ENCODE measurements at places on chromosomes 4 and X. TPM values are rescaled to one million over a fixed set of nuclear protein-coding genes. Genes with fewer than 3 reads are reported as not detected.

DNA sequence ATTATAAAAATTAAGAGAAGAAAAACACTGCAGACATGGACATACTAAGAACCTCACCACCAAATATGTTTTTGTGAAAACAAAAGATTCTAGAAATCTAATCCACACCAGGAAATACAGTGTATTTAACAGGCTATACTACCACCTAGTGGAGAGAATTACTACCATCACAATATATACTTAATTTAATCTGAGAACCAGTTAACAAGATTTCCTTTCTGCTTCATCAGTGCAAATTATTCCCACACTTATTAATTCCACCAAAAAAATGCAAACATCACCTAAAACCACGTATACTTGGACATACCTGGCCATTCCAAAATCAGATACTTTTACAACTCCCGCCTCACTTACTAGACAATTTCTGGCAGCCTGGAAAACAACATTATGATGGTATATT lies 7.0 kb upstream of the TXK start:
- no peak overlapping the region for H3K27ac ChIP-seq
- H3K36me3 ChIP-seq = peaks cover 2% of the 10 kb centered on the region
- no peaks in the 10 kb centered on the region for H3K4me1 ChIP-seq
- no peaks in the 10 kb centered on the region for H3K27me3 ChIP-seq
- H3K4me3 ChIP-seq = no peak overlapping the region

GRCh38 chr4:120821029-120821428 lies 101.5 kb downstream of the PRDM5 start:
- no peaks in the 10 kb centered on the region for H3K27me3 ChIP-seq
- DNase-seq = no peak
- H3K36me3 ChIP-seq = peaks cover 10% of the 10 kb centered on the region
- peaks cover 16% of the 10 kb centered on the region for H3K4me1 ChIP-seq

- no peaks in the 10 kb centered on the region for H3K4me1 ChIP-seq
- no peak overlapping the region for H3K27ac ChIP-seq
- H3K36me3 ChIP-seq = no peaks in the 10 kb centered on the region
- no peak overlapping the region for H3K4me3 ChIP-seq
- H3K27me3 ChIP-seq = no peaks in the 10 kb centered on the region
Measured at GRCh38 chr4:46886711-46887110, 22.3 kb downstream of the COX7B2 start.

GRCh38 chr4:109977854-109978501 lies 65.3 kb downstream of the EGF start:
- H3K27ac ChIP-seq = no peak overlapping the region
- H3K36me3 ChIP-seq = no peaks in the 10 kb centered on the region
- H3K4me3 ChIP-seq = no peak overlapping the region

GRCh38 chr4:121397941-121398601 lies 17.3 kb upstream of the QRFPR start:
- H3K27me3 ChIP-seq = no peaks in the 10 kb centered on the region
- H3K4me1 ChIP-seq = peaks cover 18% of the 10 kb centered on the region
- no peaks in the 10 kb centered on the region for H3K36me3 ChIP-seq
- no peak overlapping the region for H3K4me3 ChIP-seq
- DNase-seq = peak; percentile 34

DNA sequence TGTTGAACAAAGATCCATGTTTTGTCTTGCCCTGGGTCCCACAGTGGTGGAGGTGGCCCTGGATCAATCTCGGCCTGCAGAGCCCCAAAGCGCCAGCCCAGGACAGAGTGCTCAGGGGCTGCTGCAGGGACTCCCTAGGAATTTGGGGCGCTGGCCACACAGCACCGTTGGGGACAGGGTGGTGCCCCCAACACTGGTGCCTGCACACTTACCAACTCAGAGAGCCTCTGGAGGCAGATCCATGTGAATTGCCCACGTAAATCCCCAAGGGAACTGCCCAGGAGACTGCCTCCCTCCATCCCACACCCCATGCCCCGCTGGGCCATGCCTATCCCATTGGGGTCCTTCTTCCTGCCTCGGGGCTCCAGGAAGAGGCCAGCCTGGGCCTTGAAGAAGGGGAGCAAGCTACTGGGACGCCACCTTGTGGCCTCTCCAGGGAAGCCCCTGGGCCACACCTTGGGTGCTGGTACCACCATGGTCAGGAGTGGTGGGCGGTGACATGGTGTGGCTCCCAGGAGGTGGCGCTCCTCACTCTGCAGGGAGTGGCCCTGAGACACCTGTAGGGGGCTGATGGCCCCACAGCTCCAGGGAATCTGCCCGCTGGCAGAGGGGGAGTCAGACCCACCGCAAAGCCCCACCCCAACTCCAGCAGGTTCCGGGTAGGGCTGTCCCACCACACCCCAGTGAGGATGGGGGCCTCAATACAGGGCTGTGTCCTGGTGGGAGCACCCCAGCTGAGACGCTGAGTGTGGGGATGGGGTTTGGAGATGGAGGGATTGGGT lies 22.8 kb downstream of the CFAP99 start:
- H3K36me3 ChIP-seq = no peaks in the 10 kb centered on the region
- peak; percentile 47 for DNase-seq
- no peak overlapping the region for H3K4me3 ChIP-seq
- peaks cover 5% of the 10 kb centered on the region for H3K4me1 ChIP-seq

GRCh38 chr4:32268863-32269262 lies 1548.7 kb downstream of the PCDH7 start:
- no peak overlapping the region for H3K4me3 ChIP-seq
- no peaks in the 10 kb centered on the region for H3K4me1 ChIP-seq
- no peaks in the 10 kb centered on the region for H3K36me3 ChIP-seq
- no peaks in the 10 kb centered on the region for H3K27me3 ChIP-seq

DNA sequence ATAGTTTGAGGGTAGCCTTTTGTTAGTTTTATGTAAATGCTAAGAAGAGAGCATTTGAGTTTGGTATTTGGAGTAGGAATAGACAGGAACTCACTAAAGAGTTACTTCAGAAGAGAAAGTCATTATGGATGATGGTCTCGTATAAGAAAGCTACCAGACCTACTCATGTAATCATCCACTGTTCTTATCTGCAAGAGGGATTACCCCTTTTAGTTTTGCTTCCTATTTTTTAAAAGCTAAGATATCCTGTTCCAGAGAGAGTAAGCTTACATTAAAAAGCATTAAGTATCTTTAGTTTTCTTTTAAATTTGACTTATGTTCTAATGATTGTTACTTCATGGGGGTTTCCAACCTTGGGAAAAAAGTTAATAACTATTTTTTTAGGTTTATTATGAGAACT lies 12.5 kb upstream of the ART3 start:
- DNase-seq = no peak
- no peaks in the 10 kb centered on the region for H3K4me1 ChIP-seq
- H3K4me3 ChIP-seq = no peak overlapping the region
- H3K27me3 ChIP-seq = no peaks in the 10 kb centered on the region

SSX4 gene
- not detected for total RNA-seq

All from left ventricle myocardium inferior (tissue), 1 donor.